ENCODE measurements at places on chromosomes 7 and 10.

- DNase-seq, result no peak
These were observed at the start of gene BICC1 for GRCh38 chr10:58512491-58513187. TSS of gene BICC1 (plus strand) at chr10:58512872. CDS start at chr10:58513144, 272 bp downstream.

GRCh38 chr7:107206706-107207105 lies 37.9 kb downstream of the HBP1 start:
- no peak for DNase-seq

- no peak for DNase-seq
These were observed 19.2 kb downstream of the PDCD11 start for GRCh38 chr10:103415581-103415980.

GRCh38 chr7:17123020-17123419 lies 175.4 kb upstream of the AHR start:
- no peak for DNase-seq

GRCh38 chr7:16178585-16178984 lies 242.8 kb downstream of the CRPPA start:
- DNase-seq, result no peak

- peak; percentile 47 for DNase-seq
These were observed 28.7 kb downstream of the PNPLA8 start for GRCh38 chr7:108497082-108497725.

GRCh38 chr10:103792547-103792946 lies 62.8 kb downstream of the SH3PXD2A start:
- no peak for DNase-seq

DNA sequence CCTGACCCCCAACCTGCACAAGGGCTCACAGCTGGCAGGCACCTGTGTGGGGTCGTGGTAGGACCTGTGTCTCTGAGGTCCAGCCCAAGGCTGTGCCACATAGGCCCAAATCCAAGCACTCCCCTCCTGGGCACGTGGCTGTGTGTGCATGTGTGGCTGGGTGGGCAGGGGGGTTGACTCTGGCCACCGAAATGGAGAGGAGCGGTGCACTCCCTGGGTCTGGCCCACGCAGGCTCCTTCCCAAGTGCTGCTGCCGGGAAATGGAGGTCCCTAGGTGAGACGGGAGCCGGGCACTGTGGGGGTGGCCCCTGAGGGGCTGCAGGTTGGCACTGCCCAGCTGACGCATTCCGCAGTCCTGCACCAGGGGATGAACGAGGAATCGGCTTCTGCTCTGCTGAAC lies 528.1 kb downstream of the DNAJB6 start:
- DNase-seq, result no peak
